Pancreas (tissue), 10 donors: ENCODE measurements at places on chromosomes 4 and X. TPM values are rescaled to one million over a fixed set of nuclear protein-coding genes. Genes with fewer than 3 reads are reported as not detected.

GRCh38 chr4:1859389-1859753 is 3.4 kb upstream of the LETM1 start:
- no peaks in the 10 kb centered on the region for H3K27me3 ChIP-seq
- H3K36me3 ChIP-seq, result no peaks in the 10 kb centered on the region
- no peak overlapping the region for H3K4me3 ChIP-seq
- H3K4me1 ChIP-seq, result peaks cover 10% of the 10 kb centered on the region

DNA sequence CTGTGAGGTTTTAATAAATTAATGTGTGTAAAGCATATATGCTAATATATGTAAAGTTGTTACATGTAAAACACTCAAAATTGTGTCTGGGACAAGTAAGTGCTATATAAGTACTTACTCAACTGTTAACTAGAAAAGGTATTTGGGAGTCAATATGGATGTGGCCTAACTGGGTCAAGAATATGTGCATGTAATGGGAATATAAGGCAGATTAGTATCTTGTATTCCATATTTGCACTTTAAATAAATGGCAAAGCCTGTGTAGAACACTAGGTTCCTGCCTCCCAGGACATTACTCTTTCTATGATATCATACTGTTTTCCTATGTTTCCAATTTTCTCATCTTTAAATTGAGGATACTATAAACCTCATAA is 270.6 kb downstream of the FBXO8 start:
- H3K36me3 ChIP-seq, result no peaks in the 10 kb centered on the region
- H3K4me3 ChIP-seq, result no peak overlapping the region
- DNase-seq, result no peak
- H3K27ac ChIP-seq, result no peak overlapping the region
- no peaks in the 10 kb centered on the region for H3K4me1 ChIP-seq
- no peaks in the 10 kb centered on the region for H3K27me3 ChIP-seq

DNA sequence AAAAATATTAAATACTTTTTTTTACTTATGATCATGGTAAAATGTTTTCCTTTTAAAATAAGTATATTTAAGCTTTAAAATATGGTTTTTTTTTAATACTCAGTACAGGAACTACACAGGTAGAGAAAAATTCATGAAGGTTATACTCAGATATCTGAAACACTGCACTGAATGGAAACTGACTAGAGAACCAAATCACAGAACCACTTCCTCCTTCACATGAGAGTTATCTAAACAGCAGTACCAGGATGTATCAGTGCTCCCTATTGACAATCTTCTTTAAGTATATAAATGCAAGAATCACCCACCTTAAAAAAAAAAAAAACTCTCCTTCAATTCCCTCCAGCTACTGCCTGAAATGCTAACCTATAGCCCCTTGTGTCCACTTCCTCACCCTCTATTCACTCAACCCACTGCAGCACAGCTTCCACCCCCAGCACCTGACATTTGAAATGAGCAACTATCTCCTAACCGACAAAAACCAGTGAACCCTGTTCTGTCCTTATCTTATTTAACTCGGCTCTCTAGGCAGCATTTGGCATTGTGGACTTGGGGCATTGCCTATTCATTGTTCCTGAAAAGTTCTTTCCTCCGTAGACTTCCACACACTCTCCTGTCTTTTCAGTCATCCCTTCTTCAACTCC is 9.1 kb downstream of the SLC7A3 start:
- no peaks in the 10 kb centered on the region for H3K36me3 ChIP-seq
- no peak overlapping the region for H3K4me3 ChIP-seq
- H3K4me1 ChIP-seq, result no peaks in the 10 kb centered on the region
- H3K27me3 ChIP-seq, result no peaks in the 10 kb centered on the region
- no peak for DNase-seq

- H3K4me1 ChIP-seq, result peaks cover 7% of the 10 kb centered on the region
- H3K27me3 ChIP-seq, result no peaks in the 10 kb centered on the region
- no peak overlapping the region for H3K4me3 ChIP-seq
Measured at GRCh38 chr4:53895137-53895536, 169.3 kb downstream of the CHIC2 start.

- H3K27ac ChIP-seq, result no peak overlapping the region
- no peak overlapping the region for H3K4me3 ChIP-seq
- H3K4me1 ChIP-seq, result no peaks in the 10 kb centered on the region
- no peak for DNase-seq
- no peaks in the 10 kb centered on the region for H3K27me3 ChIP-seq
Measured at GRCh38 chr4:139617702-139618490, 47.7 kb upstream of the MGST2 start.

GRCh38 chr4:141028024-141028529 is 105.2 kb downstream of the RNF150 start:
- DNase-seq, result no peak
- no peaks in the 10 kb centered on the region for H3K36me3 ChIP-seq
- H3K27me3 ChIP-seq, result no peaks in the 10 kb centered on the region

DNA sequence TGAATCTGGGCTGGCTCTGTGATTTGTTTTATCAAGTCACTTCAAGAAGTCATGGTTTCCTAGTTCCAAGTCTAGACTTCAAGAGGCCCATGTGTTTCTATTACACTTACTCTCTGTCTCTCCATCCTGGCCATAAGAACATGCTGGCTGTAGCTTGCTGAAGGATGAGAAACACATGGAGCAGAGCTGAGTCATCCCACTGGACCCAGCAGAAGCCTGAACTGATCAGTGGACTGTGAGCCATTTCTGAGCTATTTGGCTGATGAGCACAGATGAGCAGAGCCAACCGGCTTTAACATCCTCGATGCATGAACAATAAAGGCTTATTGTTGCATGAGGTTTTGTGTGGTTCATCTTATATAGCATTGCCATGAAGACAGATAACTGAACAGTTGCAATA is 290.6 kb upstream of the BOD1L1 start:
- no peaks in the 10 kb centered on the region for H3K27me3 ChIP-seq
- H3K36me3 ChIP-seq, result no peaks in the 10 kb centered on the region
- H3K27ac ChIP-seq, result no peak overlapping the region
- no peak overlapping the region for H3K4me3 ChIP-seq

DNA sequence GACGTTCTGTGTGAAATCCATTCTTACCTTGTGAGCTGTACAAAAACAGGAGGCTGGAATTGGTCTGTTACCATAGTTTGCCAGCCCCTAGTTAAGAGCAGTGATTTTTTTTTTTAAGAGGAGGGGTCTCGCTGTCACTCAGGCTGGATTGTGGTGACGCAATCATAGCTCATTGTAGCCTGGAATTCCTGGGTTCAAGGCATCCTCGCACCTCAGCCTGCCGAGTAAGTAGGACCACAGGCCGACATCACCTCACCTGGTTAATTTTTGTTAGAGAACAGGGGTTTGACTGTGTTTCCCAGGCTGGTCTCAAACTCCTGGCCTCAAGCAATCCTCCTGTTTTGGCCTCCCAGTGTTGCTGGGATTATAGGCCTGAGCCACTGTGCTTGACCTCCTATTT is 7.5 kb downstream of the USP9X start:
- no peak overlapping the region for H3K4me3 ChIP-seq
- no peaks in the 10 kb centered on the region for H3K27me3 ChIP-seq
- H3K36me3 ChIP-seq, result no peaks in the 10 kb centered on the region
- no peak overlapping the region for H3K27ac ChIP-seq

TMEM31 gene
- not detected for total RNA-seq

OTUD5 gene
- 18.1 TPM for total RNA-seq
